ENCODE measurements at places on chromosomes 2 and 18.

- DNase-seq = no peak
Measured at GRCh38 chr2:228689053-228689452, 507.6 kb upstream of the SPHKAP start.

DNA sequence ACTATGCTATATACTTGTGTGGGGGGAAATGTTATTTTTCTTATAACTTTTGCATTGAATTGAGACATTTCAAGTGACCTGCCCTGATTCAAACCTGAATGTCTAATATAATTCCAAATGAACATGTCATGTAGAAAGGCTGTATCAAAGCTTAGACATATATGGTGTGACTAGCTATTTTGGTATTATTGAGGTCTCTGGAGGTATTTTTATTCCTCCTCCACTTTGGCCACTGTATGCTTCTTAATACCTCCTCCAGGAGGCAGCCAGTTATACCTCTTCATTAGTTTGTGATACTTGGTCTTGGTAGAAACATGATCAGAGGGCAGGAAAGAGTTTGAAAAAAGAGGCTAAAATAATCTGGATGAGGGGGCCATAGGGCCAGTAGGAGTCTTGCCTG, 217.1 kb downstream of the TCF4 start:
- DNase-seq = no peak

DNA sequence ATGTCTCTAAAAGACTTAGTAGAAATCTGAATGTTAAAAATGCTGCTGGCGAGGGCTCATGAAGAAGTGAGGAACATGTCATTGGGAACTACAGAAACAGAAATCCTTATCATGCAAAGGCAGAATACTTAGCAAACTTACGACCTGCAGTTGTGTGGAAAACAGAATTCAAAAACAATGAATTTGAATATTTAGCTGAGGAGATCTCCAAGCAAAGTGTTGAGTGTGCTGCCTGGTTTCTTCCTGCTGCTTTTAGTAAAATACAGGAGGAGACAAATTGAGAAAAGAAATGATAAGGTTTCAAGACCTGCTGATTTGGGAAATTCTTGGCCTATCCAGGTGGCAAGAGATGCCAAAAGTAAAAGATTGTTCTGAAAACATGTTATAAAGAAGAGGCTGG, 38.5 kb downstream of the METTL4 start:
- no peak for DNase-seq

GRCh38 chr2:205656941-205657340, 25.4 kb upstream of the NRP2 start:
- no peak for DNase-seq

- DNase-seq = peak; percentile 15
Measured at GRCh38 chr2:3635171-3635974, 22.6 kb upstream of the ALLC start.

GRCh38 chr2:80092474-80092873, 212.1 kb downstream of the LRRTM1 start:
- DNase-seq = no peak

DNA sequence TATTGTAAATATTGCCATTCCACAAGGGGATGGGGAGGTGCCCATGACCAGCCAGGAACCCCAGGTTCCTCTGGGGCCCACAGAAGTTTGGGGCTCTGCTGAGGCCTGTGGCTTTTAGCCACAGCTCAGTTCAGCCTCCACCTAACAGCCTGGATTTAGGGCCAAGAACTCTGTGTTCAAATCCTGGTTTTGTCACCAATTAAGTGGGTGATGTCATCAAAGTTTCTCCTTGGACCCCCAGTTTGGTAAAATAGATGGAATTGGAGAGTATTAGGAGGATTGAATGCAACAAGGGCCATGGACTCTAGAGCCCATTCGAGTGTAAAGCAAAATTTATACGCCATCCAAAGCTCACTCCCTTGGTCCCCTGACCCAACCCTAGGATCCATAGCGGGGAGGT, 3.2 kb upstream of the FEV start:
- no peak for DNase-seq

- no peak for DNase-seq
Measured at GRCh38 chr2:70010576-70011111, 49.2 kb upstream of the ASPRV1 start.

GRCh38 chr2:83725735-83726134, 733.3 kb downstream of the SUCLG1 start:
- DNase-seq = no peak

- peak; percentile 33 for DNase-seq
Measured at GRCh38 chr18:79510731-79511241, 115.1 kb downstream of the NFATC1 start.

- no peak for DNase-seq
Measured at GRCh38 chr2:39664232-39664887, 1.4 kb upstream of the TMEM178A start.

GRCh38 chr2:174338671-174339560, 4.2 kb downstream of the SP9 start:
- DNase-seq = no peak

DNA sequence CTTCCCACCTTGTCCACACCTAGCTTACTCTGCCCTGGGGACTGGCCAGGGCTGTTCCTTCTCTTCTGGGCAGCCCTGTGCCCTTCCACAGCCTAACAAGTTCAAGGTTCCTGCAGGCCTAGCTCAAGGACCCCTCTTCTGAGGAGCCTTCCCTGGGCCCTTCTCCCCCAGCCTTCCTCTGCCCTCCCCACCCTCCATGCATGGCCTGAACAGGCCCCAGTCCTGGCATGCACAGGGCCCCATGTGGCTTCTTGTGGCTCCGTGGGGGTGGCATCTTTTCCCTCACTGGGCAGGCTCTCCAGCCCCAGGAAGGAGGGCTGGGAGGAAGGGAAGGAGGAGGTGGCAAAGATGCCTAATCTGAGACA, 162.9 kb downstream of the CELF4 start:
- DNase-seq = no peak

GRCh38 chr18:75043478-75043877, 165.5 kb downstream of the PTGR3 start:
- DNase-seq = no peak

- DNase-seq = peak; percentile 76
Measured at GRCh38 chr18:76922107-76922506, 99.8 kb downstream of the ZNF236 start.

DNA sequence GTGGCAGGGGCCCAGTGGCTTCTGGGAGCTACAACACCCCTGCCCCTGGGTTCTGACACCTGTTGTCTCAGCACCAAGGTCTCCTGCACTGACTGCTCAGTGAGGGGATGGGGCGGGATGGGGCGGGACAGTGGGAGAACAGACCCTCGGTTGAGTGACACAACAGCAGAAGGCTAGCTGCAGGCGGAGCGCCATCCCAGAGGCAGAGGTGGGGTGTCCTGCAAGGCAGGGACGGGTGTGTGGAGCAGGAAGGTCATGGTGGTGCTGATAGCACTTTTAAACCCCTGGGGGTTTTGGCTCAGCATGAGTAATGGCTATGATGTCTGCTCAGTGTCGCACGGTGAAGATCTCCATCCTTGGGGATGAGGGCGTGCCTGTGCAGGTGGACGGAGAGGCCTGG, 105.1 kb downstream of the DGKD start:
- DNase-seq = no peak

GRCh38 chr2:100113990-100114433, 28.4 kb downstream of the AFF3 start:
- no peak for DNase-seq

GRCh38 chr2:150548527-150548926, 61.1 kb upstream of the RND3 start:
- no peak for DNase-seq

DNA sequence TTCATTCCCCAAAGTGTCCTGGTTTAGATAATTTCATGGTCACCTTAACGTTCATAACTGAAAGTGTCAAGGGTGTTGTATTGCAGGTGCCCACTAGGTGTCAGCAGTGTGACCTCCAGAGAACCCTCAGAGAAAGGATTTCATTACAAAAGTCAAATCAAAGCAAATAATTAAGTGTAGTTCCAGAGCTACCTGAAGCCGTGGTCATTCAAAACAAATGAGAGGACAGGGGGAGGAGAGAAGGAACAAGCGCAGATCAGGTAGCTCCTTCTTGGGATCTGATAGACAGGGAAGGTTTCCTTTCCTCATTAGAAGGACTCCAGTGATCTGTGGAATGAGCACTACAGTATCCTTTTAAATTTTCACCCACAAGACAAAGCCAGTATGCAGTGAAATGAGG, at the start of gene SLC9A4:
SLC9A4 (plus strand) TSS at position 207 of the 400 bp plus-strand sequence. CDS start 534 bp downstream, outside the sequence.
- DNase-seq = peak; percentile 19

- DNase-seq = no peak
Measured at GRCh38 chr2:238262496-238263122, 22.8 kb upstream of the HES6 start.

GRCh38 chr2:188713961-188714360, 260.2 kb upstream of the COL3A1 start:
- no peak for DNase-seq

DNA sequence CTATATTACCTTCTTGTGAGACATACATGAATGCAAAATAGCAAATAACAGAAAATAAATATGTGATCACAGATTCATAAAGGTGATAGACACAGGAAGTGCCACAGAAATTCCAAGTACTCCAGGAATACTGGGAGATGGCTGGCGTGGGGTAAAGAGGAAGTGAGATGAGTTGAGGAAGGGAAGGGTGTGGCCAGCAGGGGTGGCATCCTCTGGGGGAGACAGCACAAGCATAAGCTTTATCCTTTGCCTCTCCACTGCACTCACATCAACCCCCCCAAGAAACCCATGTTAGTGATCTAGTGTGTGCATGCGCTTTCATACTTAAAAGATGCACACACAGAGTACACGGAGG, 94.8 kb upstream of the B3GNT7 start:
- DNase-seq = no peak

DNA sequence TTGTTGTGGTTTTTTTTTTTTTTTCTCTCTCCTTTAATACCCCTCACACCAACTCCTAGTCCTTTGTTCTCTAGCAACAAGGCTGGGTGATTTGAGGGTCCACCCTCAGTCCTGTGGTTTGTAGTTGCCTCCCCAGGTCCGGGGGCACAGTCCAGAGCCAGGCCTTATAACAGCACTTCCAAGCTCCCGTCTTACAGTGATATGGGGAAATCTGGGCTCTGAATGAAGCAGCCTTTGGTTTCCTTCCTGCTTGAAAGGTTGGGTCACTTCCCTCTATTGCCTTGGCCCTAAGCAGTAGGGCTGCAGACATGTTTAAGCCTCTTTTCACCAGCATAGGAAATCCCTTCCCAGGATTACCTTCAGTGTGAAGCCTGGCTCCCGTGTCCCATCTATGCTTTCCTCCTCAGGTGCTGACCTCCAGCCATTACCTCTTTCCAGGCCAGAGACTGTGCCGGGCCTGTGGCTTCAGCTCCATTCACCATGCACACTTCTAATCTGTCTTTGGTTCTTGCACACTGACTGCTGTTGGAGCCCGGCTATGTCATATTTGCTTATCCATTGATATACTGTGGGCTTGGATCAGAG, 21.2 kb upstream of the NTSR2 start:
- DNase-seq = peak; percentile 5

DNA sequence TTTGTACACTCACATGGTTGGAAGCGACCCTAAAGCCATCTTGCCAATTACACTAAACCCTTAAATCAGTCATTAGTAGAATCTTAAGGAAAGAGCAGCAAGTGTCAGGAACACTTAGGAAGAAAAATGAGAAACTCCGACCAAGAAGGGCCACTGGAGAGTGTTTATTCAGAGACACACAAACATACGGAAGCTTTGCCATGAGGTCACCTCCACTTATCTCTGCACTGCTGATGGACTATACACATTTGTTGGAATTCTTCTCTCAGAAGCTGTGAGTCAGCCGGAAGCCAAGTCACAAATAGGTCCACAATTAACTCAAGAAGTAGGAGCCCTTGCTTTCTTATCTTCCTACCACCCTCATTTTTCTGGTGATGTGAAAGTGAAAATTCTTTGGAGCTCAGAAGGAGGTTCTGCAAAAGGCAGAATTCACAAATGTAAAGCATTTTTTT, 21.6 kb downstream of the BMP10 start:
- DNase-seq = no peak

DNA sequence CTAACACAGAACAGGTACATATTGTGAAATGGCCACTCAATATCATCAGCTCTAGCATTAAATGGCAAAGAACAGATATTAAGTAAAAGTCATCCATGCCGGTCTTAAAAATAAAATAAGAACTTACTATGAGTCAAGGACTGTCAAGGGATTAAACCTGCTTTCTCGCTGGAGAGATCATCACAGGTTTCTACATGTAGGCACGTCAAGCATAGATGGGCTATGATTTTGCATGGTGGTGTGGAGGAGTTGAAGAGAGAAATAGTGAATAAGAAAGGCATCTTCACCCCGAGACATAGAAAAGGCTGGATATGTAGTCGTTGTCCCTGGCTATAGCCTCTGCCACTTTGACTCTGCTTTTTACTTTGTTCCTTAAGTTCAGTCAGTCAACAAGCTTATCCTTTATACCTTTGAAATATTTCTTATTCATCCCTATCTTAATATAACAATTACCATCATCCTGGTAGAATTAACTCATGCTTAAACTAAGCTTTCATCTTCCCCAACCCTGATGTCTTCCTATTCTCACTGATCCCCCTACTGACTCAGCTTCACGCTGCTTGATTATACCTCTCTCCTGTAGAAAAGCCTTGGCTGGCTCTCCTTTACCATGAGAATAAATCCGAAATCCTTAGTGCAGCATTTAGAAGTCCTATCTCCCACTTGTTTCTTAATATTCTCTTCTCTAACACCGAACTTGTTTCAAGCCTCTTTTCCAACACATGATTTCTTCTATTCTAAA, 42.5 kb downstream of the DSC3 start:
- no peak for DNase-seq

GRCh38 chr2:98790221-98790620, 59.3 kb upstream of the MGAT4A start:
- no peak for DNase-seq

GRCh38 chr18:70029163-70029562, 81.5 kb upstream of the CD226 start:
- no peak for DNase-seq

- no peak for DNase-seq
Measured at GRCh38 chr2:225766431-225766830, 366.9 kb downstream of the NYAP2 start.

- no peak for DNase-seq
Measured at GRCh38 chr2:241307055-241307454, 8.4 kb downstream of the HDLBP start.

- peak; percentile 20 for DNase-seq
Measured at GRCh38 chr2:20507166-20507692, 60.4 kb downstream of the RHOB start.

DNA sequence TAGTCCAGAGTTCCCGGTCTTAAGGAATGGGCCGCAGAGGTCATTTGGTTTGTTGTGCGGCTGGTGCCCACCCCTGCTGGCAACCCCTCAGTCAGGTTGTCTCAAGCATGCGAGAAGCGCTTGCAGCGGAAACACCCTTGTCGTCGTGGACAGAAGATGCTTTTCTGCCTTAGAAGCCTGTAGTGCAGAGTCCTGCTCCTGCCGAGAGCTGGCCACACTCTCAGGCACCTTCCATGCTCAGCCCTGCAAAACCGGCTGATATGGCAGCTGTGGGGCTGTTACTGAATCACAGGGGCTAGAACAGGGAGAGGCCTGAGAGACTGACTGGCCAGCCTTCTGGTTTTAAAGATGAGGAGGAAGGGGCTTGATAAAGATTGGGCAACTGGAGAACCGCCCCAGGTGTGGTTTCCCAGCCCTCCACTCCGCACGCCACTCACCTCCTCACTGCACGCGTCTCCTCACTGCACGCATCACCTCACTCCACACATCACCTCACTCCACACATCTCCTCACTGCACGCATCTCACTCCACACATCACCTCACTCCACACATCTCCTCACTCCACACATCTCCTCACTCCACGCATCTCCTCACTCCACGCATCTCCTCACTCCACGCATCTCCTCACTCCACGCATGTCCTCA, 103.6 kb downstream of the USP40 start:
- peak; percentile 13 for DNase-seq

GRCh38 chr18:12121175-12122042, 27.8 kb downstream of the ANKRD62 start:
- no peak for DNase-seq

- DNase-seq = no peak
Measured at GRCh38 chr2:129160879-129161278, 818.6 kb upstream of the RAB6C start.

Measured in dorsolateral prefrontal cortex (tissue), 122 donors.